Left renal cortex interstitium (tissue), 4 donors: ENCODE measurements at places on chromosomes 1 and 21.
A peak's percentile ranks its signal among the peaks of the same experiment; 100 is the strongest.

GRCh38 chr21:15182731-15183130, 117.9 kb upstream of the NRIP1 start:
- DNase-seq: no peak

GRCh38 chr1:14724246-14724645, 125.8 kb downstream of the KAZN start:
- DNase-seq: no peak

DNA sequence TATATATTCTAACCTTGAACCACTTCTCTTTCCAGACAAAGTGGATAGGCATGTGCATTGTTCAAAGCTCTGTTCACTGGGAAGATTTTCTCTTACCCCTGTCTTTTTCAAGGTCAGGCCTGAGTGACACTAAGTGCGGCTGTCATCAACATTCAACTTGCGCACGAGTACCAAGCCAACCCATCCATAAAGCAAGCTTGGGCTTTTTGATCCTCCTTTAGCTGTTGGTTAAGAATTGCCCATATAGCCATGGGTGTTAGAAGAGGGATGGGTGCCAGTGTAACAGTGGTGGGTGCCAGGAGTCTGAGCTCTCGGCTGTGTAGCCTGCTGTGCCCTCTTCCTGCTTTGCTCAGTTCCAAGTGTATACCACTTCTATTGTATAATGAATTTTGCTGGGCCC, 136.1 kb downstream of the GLUL start:
- no peak for DNase-seq

DNA sequence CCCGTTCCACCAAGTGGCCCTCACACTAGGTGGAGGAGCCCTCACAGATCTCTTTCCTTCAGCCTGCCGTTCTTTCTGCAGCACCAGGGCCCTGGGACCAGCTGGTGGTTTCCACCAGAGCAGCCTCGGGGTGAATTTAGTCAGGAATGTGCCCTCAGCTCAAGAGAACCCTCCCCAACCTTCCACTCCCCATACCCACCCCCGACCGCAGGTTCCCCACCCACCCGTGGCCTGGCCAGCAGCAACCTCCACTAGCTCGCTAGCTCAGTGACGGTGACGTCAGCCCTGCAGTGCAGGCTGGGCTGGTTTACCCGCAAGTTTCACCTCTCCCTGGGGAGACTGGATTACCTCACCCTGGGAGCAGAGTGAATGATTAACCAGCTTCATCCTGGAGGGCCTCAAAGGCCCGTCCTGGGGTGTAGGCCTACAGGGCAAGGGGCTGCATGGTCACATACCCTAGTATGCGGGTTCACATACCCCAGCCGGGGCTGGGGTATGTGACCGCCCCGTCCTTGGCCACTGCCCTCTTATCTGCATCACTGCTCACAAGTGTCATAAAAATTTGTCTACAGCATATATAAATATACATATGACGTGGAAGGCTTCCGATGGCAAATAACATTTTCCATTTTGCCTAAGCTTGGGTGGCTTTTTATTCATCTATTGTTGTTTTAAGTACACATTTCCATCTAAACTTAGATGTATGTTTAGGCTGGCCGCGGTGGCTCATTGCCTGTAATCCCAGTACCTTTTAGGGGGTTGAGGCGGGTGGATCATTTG, 24.5 kb downstream of the ELF3 start:
- no peak for DNase-seq

- DNase-seq: no peak
Measured at GRCh38 chr1:160750608-160751007, 11.6 kb downstream of the SLAMF7 start.

GRCh38 chr1:198162091-198162767, 5.4 kb downstream of the NEK7 start:
- DNase-seq: no peak

- no peak for DNase-seq
Measured at GRCh38 chr1:182679684-182680083, 4.7 kb downstream of the RGS8 start.

DNA sequence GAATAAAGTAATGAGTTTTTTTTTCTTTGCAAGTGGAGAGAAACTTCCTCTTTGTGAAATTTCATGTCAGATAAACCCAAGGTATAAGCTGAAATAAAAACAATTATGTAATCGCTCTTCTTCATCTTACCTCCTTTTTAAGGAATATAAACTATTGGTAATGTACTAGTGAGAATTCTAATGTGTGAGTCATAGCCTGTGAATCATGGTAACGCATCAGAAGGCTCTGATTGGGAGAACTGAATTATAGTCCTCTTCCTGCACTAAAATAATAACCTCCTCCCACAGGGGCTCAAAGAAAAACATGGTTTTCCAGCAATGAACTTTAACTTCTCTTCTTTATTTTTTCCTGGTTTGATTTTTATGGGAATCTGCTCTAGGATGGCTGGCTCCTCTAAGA, 57.1 kb upstream of the COX20 start:
- no peak for DNase-seq

DNA sequence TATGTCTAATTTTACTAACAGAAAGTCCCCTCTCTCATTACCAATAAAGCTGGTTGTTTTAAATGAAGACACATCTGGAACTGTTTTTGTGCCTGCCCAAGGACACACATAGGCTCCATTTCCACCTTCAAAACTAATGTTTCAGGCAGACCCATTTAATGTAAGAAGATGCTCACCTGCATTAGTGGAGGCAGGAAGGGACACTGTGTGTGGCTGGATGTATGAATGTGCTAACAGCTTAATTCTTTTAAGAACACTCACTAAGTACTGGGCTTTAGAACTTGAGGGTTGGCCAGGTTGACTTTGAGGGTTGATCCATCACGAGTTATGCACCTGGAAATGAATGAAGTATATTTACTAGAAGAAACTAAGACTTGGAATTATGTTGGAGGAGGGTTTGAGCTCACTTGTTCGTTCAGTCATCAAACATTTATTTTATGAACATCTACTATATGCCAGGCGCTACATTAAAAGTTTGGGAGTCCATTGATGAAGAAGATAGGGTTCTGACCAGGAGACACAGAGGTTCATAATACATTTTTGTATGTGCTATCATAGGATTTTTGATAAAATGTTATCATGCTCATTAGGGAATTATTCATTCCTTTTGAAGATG, 5.4 kb downstream of the JUN start:
- no peak for DNase-seq

DNA sequence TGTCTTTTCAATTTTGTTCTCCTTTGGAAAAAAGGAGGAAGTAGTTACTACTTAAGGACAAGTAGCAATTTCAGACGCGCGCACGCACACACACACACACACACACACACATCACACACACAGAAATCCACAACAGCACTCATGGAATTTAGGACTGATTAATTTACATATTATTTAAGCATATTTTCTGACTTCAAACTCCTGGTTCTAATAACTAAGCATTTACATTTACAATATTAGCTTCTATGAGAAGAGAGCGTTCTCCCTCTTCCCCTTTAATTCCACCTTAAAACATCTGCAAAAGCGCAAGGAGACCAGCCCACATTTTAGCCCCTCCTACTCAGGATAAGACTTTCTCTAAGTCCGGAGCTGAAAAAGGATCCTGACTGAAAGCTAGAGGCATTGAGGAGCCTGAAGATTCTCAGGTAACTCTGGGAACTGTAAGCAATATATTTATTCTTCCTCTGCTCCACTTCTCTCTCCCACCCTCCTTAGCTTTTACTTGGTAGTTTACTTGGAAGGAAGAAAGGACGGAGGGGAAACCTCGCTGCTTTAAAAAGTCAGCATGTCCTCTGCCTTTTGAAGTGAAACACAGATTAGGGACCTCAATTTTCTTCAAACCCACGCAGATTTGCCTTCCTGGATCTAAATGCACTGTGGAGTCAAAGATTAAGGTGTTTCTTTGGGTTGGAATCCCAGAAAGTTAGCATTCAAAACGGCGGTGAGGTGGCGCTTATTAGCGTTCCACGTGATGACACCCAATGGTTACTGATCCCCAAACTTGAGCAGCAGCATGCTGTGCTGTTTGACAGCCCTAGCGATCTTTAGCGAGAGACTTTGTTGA, at the start of gene PLA2G4A:
Gene PLA2G4A (plus strand): TSS at position 339 of the 844 bp plus-strand sequence. CDS start 25,406 bp downstream, outside the sequence.
- peak; percentile 13 for DNase-seq

DNA sequence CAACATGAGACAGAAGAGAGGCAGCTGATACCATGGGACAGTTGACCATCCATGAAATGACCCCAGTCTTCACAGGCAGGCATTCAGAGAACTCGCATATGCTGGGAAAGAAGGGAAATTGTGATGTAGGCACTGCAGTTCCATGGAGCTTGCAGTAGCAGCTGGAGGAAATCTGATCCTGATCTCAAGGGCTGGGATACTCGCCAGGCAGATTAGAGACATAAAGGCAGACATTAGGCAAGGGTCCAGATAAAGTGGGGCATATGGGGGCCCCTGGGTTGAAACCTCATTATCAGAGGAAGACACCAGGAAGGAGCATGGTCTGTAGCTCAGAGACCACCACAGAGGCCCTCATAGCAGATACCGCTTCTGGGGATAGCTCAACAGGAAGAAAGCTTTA, 48.7 kb upstream of the TNR start:
- no peak for DNase-seq
